ENCODE measurements at places on chromosomes 12 and 14.

GRCh38 chr14:105126126-105126980 is 42.2 kb downstream of the JAG2 start:
- DNase-seq = no peak

GRCh38 chr14:102140750-102141145 is 1.1 kb downstream of the WDR20 start:
- no peak for DNase-seq

DNA sequence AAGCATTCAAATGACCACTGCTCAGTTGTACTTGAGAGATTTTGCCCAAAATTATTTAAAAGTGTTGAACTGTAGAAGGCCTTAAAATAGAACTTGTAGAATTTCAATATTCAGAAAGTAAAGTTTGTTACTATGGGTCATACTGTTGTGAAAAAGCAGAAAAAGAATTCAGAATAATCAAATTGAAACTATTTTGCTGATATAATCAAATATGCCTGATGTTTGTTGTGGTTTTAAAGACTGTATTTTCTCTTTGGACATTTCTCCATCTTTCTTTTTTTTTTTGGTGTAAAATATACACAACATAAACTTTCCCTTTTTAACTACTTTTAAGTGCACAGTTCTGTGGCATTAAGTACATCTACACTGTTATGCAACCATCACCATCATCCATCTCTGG is 374.7 kb downstream of the APAF1 start:
- no peak for DNase-seq

DNA sequence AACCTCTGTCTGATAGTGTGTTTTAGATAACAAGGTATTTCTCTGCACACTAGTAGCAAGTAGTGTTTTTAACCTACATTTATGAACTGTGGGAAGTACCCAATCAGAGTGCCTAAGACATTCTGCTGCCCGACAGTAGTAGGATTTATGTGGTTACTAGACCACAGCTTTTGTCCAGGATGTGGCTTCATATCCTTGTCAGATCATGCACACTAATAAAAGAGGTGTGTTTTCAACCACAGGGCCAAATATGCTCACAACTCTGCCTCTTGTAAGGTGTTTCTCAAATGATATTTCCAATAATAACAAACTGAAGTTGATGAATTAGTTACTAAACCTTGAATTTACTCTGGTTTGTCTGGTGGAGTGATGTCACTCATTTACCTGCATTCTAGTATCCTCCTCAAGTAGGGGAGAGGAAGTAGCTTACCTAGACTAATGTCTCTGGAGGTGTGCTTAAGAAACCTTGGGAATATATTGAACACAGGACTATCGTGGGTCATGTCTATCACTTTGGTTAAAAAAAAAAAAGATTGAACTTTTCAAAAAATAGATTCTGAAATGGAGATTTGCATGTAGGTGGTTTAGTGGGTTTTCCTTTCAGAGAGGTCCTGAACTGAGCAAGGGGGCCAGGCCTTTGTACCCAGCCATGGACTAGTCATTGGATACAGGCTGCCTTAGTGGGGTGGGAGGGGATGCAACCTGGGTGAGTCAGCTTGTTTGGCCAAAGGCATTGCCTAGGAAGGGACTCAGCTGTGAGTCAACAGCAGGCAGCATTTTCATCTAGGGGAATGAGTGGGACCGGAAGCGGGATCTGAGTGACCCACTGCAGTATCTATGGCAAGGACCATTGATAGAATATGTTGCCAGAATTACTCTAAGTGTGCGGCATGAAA is 14.1 kb downstream of the FBXW8 start:
- no peak for DNase-seq

GRCh38 chr12:94987076-94987669 is 16.3 kb downstream of the NDUFA12 start:
- no peak for DNase-seq

DNA sequence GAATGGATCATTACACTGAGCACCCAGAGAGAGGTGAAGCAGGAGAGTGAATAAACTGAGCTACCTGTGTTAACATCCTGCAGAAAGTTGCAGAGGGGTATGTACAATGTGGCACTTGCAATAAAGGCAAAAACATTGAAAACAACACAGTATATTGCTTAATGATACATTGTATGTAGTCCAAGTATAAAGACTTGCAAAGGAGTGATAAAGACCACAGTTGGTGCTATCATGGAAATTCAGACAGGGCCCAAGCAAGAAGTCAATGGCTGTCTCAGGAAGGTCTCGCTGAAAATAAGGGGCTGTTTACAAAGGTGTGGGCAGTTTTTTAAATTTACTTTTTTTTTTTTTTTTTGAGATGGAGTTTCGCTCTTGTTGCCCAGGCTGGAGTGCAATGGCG is 10.0 kb downstream of the TMEM120B start:
- no peak for DNase-seq

- no peak for DNase-seq
These were observed 82.3 kb upstream of the PTGDR start for GRCh38 chr14:52185178-52185577.

DNA sequence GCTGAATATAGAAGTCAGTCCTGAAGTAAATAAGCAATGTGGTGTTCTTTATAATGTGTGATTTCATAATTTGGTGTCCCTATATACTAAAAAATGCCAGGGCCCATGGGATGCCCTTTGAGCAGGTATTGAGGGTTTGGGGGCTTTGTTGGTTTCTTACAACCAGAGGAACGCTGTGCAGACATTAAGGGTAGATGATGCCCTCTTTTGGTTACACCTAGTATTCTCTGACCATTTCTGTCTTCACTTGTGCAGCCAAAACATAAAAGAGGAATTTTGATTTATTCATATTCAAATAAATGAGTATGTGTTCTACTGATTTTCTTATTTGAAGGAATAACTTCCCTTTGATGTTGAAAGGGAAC is 3.0 kb downstream of the LGR5 start:
- no peak for DNase-seq

- no peak for DNase-seq
These were observed 2.2 kb upstream of the KRT3 start for GRCh38 chr12:52798003-52798670.

GRCh38 chr12:81610955-81611889 is 147.9 kb downstream of the PPFIA2 start:
- no peak for DNase-seq

DNA sequence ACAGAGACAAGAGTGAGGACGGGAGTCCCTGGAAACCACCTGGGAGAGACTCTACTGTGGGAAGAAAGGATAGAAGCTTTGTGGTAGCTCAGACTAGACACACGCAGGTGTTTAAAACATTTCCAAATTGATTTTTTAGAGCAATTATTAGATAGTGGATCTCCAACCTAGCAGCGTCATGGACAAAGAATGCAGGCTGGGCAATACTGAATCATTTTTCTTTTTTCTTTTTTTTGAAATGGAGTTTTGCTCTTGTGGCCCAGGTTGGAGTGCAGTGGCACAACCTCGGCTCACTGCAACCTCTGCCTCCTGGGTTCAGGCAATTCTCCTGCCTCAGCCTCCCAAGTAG is 13.1 kb downstream of the GPR132 start:
- DNase-seq = no peak

DNA sequence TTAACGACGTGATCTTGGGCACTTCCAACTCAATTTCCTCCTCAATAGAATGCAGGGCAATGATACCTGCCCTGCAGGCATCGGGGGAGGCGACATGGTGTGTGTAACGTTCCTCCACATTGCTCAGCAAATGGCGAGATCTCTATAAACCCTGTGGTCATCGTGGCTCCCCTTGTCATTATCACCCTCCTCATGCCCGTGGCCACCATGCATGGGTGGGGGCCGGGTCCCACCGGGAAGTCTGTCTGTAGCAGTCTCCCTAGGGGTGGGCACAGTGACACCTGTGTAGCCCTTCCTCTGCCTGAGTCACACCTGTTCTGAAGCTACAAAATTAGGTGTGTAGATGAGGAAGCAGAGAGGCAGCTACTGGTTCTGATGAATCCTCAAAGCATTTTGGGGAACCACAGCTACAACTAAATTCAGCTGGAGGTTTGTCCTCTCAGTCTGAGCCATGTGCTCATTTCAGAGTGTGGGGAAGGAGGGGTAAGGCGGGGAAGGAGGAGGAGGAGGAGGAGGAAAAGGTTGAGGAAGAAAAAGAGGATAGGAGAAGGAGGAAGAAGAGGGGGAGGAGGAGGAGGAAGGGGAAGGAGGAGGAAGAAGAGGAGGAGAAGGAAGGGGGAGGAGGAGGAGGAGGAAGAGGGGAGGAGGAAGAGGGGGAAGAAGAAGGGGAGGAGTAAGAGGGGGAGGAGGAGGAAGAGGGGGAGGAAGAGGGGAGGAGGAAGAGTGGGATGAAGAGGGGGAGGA is 11.0 kb upstream of the CACNA2D4 start:
- no peak for DNase-seq

DNA sequence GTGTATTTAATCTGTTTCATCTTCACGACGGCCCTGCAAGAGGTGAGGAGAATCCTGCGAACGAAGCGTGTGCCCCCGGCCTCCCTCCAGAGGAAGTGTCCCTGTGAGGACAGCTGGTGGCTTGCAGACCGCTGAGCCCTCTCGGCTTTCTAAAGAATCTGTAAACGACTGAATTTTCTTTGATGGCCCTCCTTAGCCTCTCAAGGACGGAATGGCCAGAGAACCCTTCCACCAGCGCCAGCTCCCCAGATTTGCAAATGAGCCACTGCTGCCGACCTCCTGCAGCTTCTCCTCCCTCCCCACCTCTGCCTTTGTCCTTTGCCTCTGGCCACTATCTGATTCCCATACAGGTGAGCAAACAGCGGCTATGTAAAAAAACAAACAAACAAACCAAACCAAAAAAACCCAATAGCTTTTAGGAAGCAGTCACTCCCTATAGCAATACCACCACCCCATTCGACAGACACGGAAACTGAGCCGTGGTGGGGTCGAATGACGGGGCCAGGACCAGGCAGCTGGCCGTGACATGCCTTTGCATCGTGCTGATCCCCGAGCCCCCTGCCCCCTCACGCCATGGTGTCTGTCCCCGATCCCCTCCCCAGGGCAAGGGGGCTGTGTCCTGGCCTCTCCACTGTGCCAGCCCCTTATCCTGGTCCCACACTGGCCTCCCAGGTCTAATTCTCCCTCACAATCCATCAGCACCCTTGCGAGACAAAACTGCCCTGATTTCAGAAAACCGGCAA is 23.6 kb downstream of the RFLNA start:
- no peak for DNase-seq

- no peak for DNase-seq
These were observed 25.9 kb upstream of the GTF2A1 start for GRCh38 chr14:81246461-81247270.

GRCh38 chr12:89349814-89350213 is 2.5 kb downstream of the DUSP6 start:
- no peak for DNase-seq

- peak; percentile 95 for DNase-seq
These were observed 9.4 kb downstream of the ASPG start for GRCh38 chr14:104094709-104095425.

- DNase-seq = no peak
These were observed 110.6 kb upstream of the RPH3A start for GRCh38 chr12:112680993-112681392.

DNA sequence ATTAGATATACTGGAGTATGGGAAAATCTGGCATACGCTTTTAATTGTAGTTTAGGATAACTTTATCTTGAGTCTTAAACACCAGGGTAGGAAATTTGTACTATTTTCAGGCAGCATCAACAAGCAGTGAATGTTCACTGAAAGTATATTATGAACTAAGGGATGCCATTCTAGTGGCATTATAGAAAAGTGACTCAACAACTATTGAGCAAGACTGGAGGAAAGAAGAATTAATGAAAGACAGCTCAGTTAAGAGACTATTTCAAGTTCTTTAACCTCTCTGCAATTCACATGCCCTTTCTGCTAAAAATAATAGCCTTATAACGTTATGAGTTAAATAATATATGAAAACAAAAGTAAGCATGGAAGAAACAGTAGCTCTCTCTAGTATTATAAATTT is 343.1 kb downstream of the FSCB start:
- no peak for DNase-seq

GRCh38 chr14:94769391-94770250 is at the start of gene GSC:
GSC (minus strand) TSS chr14:94770113; CDS start chr14:94770015, 98 bp downstream.
- DNase-seq = peak; percentile 60

- no peak for DNase-seq
These were observed 94.2 kb downstream of the LLPH start for GRCh38 chr12:66036317-66036716.

DNA sequence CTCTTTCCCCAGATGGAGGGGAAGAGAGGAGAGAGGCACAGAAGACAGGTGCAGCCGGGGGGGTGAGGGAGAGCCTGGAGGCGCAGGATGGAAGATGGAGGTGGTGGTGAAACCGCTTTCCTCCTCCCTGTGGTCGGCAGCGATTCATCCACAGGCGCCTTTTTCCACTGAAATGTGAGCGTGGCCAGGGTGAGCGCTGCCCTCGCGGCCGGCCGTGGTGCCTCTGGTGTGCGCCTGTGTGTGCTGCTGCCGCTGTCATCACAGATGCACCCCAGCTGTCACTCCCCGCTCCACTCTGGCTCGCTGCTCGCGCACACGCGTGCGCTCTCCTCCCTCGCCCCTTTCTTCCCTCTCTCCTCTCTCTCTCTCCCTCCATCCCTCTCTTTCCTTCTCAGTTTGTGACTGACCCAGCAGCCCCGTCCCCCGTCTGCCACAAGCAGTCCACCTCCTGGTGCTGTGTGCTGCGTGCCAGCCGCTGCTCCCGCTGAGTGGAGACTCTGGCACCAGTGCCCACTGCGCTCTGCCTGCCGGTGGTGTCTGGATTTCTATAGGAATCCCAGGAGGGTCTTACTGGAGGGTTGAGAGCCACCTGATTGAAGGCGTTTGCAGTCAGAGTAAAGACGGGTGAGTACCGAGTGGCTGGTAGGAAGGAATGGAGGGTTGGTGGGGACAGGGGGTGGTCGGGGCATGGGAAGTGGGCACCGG is at the start of gene LRTM2:
LRTM2 (plus strand) TSS at position 375 of the 705 bp plus-strand sequence. CDS start 7,584 bp downstream, outside the sequence.
- no peak for DNase-seq

DNA sequence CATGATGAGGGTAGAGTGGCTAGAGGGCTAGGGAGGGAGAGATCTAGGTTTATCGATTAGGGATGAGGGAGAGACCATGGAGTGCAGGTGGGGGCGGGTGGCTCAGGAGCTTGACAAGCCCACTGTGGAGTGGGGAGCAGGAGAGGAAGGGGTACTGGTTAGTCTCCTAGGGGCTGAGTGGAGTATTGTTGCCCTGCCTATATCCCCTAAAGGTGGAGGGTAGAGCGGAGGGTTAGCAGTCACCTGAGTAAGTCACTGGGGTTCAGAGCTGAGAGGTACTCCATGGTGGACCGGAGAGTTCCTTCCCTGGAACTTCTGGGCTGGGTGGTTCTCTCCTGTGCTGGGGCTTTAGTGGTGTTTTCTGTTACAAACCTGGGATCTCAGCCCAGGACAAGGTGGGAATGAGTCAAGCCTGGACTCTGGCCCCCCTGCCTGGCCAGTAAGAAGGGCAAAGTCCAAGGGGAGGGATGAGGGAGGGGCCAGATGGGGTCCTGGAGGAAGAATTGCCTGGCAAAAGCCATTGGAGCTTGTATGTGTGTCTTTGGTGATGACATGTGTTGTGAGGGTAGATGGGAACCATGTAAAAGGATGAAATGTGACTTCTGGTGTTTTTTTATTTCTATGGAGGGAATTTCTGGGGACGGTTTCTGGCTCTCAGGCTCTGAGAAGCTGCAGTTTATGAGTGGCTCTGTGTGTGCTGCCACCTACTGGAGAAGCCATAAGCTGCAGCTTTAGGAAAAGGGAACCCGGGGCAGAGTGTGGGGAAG is at the start of gene CIDEB:
CIDEB (minus strand) TSS at position 403 of the 767 bp plus-strand sequence; CDS start at position 284, 119 bp downstream.
- DNase-seq = peak; percentile 74

Data from nephron progenitor cell (in vitro differentiated cells).